ENCODE measurements at places on chromosomes 5 and 9. TPM values are rescaled to one million over a fixed set of nuclear protein-coding genes. Genes with fewer than 3 reads are reported as not detected.

DNA sequence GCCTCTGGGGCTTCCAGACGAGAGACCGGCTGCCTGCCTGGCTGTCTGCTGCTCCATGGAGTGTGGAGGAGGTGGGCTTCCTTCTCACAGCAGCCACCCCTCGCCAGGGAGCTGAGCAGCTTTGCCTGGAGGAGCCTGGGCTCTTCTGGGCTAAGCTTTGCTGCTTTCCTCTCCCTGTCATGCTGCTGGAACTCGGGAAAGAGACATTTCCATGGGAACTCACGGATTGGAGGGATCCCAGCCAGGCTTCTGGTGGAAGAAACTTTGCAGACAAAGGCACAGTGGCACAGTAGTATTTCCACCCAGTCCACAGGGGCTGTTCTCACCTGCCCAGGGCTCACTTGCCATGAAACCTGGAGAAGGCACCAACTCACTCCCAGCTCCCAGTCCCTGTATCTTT is 5.6 kb upstream of the NTNG2 start:
- DNase-seq: no peak

Gene SRD5A1
- 10.6 TPM for total RNA-seq

Gene RHOBTB3
- total RNA-seq: 0.50 TPM

GRCh38 chr9:2029666-2030170 is 14.6 kb downstream of the SMARCA2 start:
- DNase-seq: no peak

Gene SH3PXD2B
- total RNA-seq: 0.38 TPM

Gene CARD19
- total RNA-seq: 42.9 TPM
